ENCODE measurements at places on chromosomes 11 and 22. TPM values are rescaled to one million over a fixed set of nuclear protein-coding genes. Genes with fewer than 3 reads are reported as not detected.
A peak's percentile ranks its signal among the peaks of the same experiment; 100 is the strongest.

DNA sequence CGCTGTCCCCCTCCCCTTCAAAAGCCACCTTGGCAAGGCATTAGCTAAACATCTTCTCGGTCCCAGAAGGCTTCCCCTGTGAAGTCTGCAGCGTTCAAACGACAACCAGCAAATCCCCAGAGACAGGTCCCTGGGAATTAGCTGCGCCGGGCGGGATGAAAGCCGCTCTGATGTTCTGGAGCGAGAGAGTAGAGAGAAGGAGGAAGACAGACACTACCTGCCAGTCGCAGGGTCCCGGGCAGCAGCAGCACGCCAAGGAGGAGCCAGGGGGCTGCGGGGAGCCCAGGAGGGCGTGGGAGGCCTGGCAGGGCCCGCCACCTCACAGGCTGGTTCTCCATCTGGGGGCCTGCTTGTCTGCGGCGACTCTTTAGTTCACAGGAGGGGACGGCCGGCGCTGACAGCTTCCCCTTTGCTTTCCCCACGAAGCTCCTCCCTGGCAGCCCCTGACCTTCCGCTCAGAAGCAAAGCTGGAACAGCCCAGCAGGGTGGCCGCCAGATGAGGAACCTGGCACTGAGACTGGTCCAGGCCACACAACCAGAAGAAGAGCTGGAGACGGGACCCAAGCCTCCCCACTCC, at the start of gene NFAM1:
TSS of gene NFAM1 (minus strand) at position 384 of the 577 bp plus-strand sequence. CDS start at position 338, 46 bp downstream.
- no peak for DNase-seq

DNA sequence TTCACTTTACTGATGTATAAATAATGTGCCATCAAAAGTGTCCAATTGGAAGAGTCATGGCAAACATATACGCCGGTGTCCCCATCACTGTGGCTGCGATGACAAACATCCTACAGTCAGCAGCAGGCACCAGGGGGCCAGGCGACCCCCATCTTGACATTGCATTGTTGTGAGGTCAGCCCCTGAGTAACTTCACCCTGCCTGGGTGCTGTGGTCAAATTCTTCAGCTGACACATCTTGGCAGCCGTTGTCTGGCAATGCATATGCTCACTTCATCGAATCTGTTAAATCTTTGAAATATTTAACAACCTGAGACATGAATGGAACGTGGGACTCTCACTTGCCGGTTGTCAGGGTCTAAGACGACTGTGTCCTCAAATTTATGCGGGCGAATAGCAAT, 430.9 kb downstream of the BRD1 start:
- no peak for DNase-seq

DNA sequence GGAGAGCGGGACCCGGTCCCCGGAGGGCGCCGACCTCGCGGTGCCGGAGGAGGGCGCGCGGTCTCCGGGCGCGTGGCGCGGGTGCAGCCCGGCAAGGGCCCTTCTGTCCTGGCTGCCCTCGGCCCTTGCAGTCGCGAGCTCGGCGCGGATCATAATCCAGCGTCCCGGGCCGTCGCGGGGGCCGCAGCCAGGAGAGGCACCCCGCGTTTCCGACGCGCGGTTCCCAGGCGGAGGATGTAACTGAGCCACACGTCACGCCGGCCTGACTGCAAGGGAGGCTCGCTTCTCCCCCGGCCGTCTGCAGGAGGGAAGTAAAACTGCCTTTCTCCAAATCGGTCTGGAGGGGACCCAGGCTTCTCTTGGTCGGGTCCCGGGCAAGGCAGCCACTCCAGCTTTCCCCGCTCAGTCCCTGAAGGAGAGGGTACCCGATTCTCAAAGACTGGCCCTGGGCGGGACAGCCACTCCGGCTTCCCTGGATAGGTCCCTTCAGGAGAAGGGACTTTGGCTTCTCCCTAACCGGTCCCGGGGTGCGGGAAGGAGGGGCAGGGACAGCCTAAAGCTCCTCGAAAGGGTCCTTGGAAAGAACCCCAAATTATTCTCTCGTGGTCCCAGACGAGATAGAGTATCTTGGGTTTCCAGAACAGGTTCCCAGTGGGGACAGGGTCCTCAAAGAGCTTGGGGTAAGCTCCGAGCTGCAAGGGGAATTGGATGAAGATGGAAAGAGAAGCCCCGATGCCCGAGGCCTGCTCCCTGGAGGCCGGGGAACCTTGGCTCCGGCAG, 836 bp downstream of the SPON1 start:
- peak; percentile 19 for DNase-seq

DNA sequence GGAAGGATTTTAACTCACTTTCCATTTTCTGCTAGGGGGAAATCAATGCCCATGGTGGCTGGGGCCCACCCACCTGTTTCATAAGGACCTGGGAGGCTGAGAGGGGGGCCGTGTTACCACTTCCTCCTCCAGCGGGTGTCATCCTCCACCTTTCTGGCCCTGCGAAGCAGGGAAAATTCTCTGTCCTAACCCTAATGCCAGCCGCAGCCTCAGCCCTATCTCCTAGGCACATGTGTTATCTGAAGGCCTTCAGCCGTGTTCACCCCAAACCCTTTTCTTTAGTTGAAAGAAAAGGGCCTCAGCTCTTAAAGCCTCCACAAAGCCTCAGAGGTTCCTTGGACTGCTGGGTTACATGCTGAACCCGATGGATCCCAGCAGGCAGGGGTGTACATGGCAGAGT, 55.4 kb upstream of the NECTIN1 start:
- no peak for DNase-seq

The OSM gene
- total RNA-seq = 1.0 TPM

DNA sequence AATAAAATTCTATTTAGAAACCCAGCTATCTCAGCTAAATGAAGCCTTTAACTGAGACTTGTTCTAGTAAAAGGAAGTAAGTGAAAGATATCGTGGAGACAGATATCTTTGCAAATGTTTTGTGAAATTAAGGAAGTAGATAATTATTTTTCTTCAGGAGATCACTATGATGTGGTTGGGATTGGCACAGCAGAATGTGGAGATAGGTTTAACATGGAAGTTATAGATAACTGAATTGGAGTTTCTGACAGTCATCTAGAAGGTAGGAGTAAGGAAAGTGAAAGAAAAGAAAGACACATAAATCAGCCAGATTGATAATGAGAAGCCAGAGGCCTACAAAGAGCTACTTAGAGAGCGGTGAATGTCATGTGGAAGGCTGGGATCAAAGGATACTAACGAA, 4.7 kb upstream of the CASP5 start:
- no peak for DNase-seq

The SMIM35 gene
- 1.9 TPM for total RNA-seq

DNA sequence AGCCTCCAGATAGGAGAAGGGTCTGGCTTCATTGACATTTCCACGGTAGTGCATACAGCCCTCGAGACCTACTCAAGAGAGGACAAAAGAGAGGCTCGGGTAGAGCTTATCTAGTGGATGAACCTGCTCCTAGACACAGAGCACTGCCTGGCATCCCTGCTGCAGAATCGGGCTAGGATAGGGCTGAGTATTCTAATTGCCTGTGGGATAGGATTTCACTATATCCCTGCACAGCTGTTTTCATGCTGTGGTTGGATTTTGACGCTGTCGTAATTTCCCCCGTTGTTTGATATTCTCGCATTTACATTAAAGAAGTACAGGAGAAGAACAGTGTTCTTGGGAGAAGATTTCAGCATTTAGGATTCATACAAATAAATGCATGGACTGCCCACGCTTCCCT, 107.8 kb downstream of the KIRREL3 start:
- DNase-seq = no peak

- no peak for DNase-seq
Measured at GRCh38 chr11:25597696-25598095, 734.2 kb upstream of the ANO3 start.

GRCh38 chr11:113457784-113458183, 17.4 kb downstream of the DRD2 start:
- DNase-seq = no peak

DNA sequence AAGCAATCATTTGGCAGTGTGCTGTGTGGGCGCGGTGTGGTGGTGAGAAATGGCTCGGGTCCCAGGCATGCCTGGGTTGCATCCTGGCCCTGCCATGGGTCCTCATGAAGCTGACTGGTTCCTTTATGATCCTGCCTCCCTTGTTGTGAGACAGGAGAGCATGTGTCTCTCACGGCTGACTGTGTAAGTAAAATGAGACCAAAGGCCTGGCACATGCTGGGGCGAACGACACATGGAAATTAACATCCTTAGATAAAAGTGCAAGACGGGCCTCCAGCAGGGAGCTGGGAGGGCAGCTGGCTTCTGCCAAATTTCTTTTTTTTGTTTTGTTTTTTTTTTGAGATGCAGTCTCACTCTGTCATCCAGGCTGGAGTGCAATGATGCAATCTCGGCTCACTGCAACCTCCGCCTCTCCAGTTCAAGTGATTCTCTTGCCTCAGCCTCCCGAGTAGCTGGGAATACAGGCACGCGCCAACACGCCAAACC, 9.4 kb upstream of the FBLN1 start:
- no peak for DNase-seq

DNA sequence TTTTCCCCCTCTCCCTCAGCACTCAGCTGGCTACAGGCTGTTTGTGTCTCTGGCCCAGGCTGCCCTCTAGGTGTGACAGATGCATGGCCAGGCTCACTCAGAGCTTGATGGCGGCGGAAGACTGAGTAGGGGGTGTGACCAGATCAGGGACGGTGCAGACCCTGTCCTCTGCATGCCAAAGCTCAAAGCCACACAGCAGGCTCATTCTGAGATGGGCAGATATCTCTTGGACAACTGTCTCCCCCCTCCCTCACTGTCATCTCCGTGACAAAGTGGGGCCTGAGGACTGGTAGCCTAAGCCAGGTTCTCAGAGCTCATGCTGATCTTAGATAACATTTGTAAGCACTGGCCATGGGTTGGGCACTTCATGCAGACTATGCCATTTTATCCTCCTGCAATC, 231.3 kb downstream of the DSCAML1 start:
- DNase-seq = no peak

The BCO2 gene
- 1.4 TPM for total RNA-seq

- no peak for DNase-seq
Measured at GRCh38 chr11:20162824-20163782, 2.8 kb upstream of the DBX1 start.

The PATE4 gene
- not detected for total RNA-seq

- no peak for DNase-seq
Measured at GRCh38 chr11:33448461-33449130, 191.4 kb downstream of the HIPK3 start.

GRCh38 chr11:73445980-73446379, 69.8 kb downstream of the RELT start:
- no peak for DNase-seq

- DNase-seq = no peak
Measured at GRCh38 chr11:121538054-121538453, 85.3 kb upstream of the SORL1-AS1 start.

The LMNTD2 gene
- 8.6 TPM for total RNA-seq

- DNase-seq = no peak
Measured at GRCh38 chr11:45170484-45170883, 24.0 kb downstream of the PRDM11 start.

The HORMAD2 gene
- not detected for total RNA-seq

The ADAMTS8 gene
- total RNA-seq = not detected

- DNase-seq = no peak
Measured at GRCh38 chr11:35664977-35665441, 2.4 kb downstream of the TRIM44 start.

DNA sequence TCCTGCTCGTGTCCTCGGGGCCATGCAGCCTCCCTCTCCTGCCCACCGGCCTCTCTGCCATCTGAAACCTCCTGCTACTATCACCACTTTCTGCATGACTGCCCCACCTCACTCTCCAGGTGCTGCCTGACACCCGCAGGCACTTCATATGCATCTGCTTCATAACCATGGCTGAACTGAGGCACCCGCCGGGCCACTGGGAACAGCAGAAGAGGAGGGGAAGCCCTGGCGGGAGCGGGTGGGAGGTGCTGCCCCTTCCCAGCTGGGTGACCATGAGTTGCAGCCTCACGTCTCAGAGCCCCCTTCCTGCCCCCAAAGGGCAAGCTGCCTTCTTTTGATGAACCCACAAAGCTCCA, 21.7 kb upstream of the PICK1 start:
- no peak for DNase-seq

DNA sequence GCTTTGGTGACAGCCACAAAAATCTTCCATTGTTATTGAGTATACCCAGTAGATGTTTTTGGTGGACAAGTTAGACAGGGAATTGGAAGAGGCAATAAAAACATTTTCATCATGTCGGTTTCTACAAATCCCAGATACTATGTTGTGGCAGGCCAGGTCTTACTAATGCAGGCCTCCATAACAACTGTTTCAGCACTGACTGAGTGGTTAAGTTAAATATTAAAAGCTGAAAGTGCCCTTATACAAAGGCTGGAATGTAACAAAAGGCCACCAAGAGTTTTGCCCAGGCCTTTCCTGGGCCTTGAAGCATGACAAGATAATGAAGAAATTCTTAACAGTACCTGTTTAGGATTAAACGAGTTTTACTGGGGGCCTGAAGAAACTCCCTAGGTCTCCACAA, 29.3 kb downstream of the DMC1 start:
- DNase-seq = no peak

GRCh38 chr11:69380921-69381581, 87.1 kb downstream of the MYEOV start:
- DNase-seq = no peak

DNA sequence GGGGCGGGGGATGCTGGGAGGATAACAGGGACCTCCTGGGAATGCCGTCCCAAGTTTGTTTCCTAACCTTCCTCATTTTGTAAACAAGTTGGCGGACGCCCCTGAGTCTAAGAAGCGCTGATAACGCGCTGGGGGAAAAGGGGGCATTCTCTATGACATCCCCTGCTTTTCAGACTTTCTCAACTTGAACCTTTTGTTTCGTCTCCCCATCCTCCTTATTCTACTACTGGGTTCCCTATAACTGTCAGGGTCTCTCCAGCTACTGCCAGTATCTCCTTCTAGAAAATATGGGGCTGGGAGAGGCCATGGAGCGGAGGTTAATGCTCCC, 654 bp downstream of the TMEM86A start:
- DNase-seq = no peak

DNA sequence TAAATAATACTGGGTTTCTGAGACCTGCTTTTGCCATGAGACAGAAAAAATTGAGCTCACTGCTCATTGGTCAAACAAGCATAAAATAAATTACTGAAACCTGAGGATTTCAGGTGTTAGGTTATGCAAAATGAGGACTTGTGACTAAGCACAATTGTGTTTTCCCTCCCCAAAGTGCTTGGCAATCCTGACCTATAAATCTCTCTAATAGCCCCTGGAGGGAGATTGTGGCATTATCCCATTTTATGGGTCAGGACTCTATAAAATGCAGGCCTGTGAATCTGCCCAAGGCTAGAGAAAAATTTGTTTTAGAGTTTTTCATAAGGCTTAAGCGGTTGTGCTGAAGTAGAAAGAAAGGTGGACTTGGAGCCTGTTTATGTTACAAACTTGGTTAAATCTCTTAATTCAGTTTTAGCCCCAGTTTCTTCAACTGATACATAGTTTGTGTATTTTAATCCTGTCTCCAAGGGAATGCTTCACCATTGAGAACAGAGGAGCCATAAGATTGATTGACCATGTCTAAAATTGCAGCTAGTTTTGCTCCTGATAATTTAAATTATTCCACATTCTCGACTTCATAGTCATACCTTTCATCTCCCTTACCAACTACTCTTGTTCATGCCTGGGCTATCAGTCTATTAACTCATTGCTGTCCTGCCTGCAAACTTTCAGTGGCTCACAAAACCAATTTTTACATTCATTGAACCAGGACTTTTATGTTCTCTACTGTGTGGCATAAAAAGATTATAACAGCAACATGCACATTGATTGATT, 63.6 kb upstream of the LRRC4C start:
- no peak for DNase-seq

- DNase-seq = no peak
Measured at GRCh38 chr11:112751772-112752171, 209.4 kb upstream of the NCAM1 start.

GRCh38 chr11:71917646-71918140, 10.7 kb downstream of the XNDC1N start:
- DNase-seq = no peak

Data from activated B cell treated with CpG ODN at 0.5 μM for 24 hours (primary cell).